ENCODE measurements at places on chromosomes 4 and X.

DNA sequence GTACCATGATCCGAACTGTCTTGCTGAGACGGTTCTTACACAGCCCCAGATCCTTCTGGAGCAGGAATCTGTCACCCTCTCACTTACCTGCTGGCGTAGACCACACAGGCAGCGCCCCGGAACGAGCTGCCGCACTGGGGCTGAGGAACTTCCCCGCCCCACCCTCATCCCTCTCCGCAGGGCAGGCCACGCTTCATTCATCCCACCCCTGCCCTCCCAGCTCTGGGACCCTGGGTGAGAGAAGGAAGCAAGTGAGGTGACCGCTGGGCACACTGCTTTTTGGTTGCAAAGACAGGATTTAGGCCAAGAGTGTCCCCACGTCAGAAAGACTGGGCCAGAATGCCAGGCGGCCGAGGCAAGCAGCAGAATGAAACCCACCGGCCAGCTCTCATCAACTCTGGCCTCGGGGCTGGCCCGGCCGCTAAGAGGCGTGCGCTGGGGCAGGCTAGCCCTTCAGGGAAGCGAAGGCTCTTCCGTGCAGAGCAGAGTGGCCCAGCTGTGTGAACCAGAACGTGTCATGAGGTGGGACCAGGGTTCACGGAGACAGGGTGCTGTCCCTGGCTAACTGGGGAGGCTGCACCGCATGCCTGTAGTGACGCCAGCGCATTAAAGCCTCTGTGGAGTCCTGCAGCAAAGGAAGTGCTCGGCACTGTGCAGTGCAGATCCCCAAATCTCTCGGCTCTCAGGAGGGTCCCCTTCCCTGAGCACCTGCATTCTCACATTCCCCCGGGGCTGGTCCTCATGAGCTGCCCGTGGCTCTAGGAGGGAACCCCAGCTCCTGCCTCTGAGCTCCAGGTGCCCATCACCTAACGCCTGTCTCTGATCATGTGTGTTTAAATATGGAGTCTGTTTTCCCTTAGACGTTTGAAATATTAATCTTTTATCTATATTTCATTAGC lies 6.4 kb downstream of the LRPAP1 start:
- DNase-seq, result no peak

DNA sequence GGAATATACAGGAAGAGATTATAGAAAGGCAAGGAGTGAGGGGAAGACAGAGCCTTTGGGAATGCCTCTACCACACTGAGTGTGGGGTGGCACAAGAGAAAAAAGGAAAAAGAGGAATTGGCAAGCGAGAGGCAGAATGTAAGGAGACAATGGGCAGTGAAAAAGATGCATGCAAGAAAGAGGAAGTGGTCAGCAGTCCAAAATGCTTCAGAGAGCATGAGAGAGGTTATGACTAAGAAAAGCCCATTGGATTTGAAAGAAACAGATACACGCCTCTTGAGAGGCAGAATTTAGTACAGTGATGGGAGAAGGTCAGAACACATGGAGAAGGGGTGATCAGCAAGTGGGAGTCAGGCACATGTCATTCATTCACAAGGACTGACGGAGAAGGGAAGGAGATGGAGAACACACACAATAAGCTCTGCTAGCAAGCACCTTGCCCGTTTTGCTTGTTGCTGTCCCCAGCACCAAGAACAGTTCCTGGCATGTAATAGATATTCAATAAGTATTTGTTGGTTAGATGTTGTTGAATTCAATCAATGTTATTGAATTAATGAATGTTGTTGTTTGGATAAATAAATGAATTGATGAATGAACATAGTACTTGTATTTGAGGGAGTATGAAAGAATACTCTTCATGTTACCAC lies 6.3 kb downstream of the DCHS2 start:
- DNase-seq, result no peak

GRCh38 chrX:8731559-8732395 lies at the start of gene ANOS1:
Gene ANOS1 (minus strand): TSS chrX:8732137. CDS start chrX:8732036, 101 bp downstream.
- DNase-seq, result peak; percentile 16

DNA sequence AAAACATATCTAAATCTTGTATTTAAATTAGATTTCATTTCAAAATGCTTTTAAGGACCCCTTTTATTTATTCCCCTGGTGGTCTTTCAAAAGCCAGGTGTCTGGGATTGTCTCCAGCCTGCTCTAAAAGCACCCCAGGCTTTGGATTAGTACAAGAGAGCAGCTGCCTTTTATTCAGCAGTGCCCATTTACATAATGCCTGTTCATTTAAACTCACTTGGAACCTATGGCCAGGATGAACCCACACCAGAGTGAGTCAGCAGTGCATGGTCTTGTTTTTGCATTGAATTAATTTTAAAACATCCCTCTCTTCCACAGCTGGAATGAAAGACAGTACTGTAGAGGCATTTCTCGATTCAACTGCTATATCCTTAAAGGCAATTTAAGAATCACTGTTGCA lies 64.1 kb upstream of the TENM3 start:
- DNase-seq, result no peak

DNA sequence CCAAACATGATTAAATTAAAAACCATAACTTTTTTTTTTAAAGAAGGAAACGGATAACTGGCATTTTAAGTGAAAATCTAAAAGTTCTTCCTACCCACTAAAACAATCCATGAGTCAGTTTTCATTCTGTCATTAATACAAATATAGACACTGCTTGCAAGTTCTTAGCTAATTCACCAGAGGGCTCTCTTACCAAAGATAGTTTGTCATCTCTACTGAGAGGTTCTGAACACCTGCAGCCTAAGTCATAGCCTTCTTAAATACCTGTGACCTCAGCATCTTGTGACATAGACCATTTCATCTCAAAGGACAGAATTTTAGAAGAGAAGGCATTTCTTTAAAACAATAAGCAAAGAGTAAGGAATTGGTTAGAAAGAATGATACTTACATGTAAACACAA lies 65.3 kb upstream of the FAM120C start:
- peak; percentile 8 for DNase-seq

DNA sequence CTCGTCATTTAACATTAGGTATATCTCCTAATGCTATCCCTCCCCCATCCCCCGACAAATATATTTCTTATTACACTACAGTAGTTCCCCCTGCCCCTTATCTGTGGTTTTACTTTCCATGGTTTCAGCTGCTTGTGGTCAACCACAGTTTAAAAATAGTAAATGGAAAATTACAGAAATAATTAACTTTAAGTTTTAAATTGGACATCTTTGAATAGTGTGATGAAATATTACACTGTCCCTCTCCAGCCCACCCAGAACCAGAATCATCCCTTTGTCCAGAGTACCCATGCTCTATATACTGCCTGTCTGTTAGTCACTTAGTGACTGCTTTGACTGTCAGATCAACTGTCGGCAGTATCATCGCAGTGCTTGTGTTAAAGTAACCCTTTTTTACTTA lies 47.4 kb upstream of the VEGFC start:
- DNase-seq, result peak; percentile 37

- no peak for DNase-seq
Measured at GRCh38 chr4:110876866-110877265, 254.0 kb upstream of the PITX2 start.

GRCh38 chr4:140049024-140049848 lies 104.7 kb downstream of the MAML3 start:
- peak; percentile 79 for DNase-seq

GRCh38 chr4:112119353-112119783 lies 25.9 kb upstream of the FAM241A start:
- no peak for DNase-seq

- DNase-seq, result peak; percentile 93
Measured at GRCh38 chr4:7210824-7211223, 18.5 kb downstream of the SORCS2 start.

Measured in kidney glomerular epithelial cell (primary cell).